ENCODE measurements at places on chromosomes 13 and 19.

- no peak for DNase-seq
Observed at GRCh38 chr13:42495255-42495654, 78.7 kb upstream of the TNFSF11 start.

GRCh38 chr13:76873445-76873844, 12.8 kb downstream of the KCTD12 start:
- no peak for DNase-seq

- no peak for DNase-seq
Observed at GRCh38 chr19:45245334-45245787, at the start of gene EXOC3L2. TSS of gene EXOC3L2 (minus strand) at chr19:45245407. CDS start at chr19:45239045, 6,362 bp downstream.

DNA sequence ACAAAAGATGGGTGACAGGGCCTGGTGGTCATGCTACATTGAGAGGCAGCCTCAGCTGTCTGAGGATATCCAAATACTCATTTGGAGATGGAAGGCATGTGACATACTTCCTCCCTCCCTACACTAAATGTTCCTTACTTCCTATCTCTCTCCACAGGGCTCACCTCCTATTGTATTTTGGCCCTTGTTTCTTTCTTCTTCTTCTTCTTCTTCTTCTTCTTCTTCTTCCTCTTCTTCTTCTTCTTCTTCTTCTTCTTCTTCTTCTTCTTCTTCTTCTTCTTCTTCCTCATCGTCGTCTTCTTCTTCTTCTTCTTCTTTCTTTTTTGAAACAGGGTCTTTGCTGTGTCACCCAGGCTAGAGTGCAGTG, 71.8 kb upstream of the POMP start:
- no peak for DNase-seq

GRCh38 chr13:102839462-102839861, 6.4 kb upstream of the ERCC5 start:
- no peak for DNase-seq

- no peak for DNase-seq
Observed at GRCh38 chr19:18340190-18340989, at the start of gene PGPEP1. TSS of gene PGPEP1 (plus strand) at chr19:18340598. CDS start at chr19:18340682, 84 bp downstream.

GRCh38 chr13:43085545-43085944, 62.2 kb downstream of the DNAJC15 start:
- no peak for DNase-seq

DNA sequence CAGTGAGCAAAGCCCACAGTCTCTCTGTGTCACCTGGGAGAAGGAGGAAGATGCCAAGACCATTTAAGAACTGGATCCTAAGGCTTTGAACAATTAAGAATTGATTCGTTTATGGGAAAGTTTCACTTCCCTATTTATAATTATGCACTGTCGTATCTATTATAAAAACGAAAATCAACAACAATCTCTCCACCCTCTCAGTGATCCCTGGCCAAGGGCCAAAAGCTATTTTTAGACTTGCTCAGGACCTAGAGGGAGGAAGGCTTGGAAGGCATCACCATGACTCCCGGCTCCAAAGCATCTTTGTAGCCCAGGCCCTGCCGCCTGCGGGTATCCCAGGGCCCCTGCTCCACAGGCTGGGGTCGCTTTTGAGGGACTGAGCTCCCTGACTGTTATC, 1.3 kb downstream of the RHPN2 start:
- DNase-seq = no peak

GRCh38 chr13:97310809-97311436, 88.8 kb downstream of the MBNL2 start:
- no peak for DNase-seq

DNA sequence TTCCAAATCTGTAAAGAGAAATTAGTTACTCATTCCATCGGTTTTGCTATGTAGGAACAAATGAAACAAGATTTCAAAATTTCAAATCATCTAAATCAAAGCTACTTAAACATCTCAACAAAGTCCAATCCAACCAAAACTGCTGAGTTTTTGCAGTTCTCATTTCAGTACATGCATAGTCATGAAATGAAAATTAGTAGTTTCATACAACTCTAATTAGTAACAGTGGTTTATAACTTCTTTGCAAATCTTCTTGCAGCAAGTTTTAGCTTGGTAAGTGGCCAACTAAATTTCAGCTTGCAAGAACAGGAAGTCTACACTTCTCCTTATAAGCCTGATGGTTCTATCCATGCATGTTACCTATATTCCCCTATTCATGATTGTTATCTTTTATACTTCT, 75.6 kb downstream of the SPRY2 start:
- DNase-seq = no peak

GRCh38 chr19:23787106-23787505, 28.4 kb upstream of the ZNF681 start:
- no peak for DNase-seq

- DNase-seq = no peak
Observed at GRCh38 chr13:75326173-75327134, 155.5 kb downstream of the TBC1D4 start.

- no peak for DNase-seq
Observed at GRCh38 chr19:56098731-56099568, 22.1 kb downstream of the ZNF787 start.

DNA sequence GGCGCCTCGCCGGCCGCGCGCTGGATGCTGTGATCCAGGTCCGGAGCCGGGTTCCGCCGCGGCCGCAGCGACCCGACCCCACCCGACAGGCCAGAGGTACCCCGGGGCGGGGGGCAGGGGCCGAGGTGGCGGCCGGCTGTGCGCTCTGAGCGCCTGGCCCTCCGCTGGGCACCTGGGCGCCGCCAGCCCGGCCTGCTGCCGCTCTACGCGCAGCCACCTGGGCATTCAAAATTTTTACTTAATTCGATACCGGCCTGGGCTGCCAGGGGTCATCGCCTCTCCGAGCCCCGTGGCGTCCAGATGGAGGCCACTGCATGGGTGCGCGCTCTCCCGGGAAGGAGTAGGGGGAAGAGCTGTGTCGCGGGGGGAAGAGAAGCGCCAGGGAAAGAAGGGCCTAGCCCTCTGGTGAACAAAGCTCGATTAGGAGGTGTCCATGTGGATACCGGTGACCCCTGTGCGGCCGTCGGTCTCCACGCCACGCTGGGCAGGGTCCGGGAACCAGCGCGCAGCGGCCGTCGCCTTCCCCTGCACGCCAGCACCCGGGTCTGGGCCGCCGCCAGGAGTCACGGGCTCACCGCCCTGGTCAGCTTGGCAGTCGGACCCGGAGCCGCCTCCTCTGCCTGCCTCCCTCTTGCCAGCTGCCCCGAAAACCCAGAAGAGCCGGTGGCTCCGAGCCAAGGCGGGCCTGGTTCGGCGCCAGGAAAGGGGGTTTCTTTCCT, 666 bp downstream of the BIVM start:
- DNase-seq = no peak

GRCh38 chr19:49331616-49332055, 3.6 kb upstream of the CD37 start:
- no peak for DNase-seq

GRCh38 chr13:99916366-99917103, 55.0 kb downstream of the ZIC5 start:
- no peak for DNase-seq

DNA sequence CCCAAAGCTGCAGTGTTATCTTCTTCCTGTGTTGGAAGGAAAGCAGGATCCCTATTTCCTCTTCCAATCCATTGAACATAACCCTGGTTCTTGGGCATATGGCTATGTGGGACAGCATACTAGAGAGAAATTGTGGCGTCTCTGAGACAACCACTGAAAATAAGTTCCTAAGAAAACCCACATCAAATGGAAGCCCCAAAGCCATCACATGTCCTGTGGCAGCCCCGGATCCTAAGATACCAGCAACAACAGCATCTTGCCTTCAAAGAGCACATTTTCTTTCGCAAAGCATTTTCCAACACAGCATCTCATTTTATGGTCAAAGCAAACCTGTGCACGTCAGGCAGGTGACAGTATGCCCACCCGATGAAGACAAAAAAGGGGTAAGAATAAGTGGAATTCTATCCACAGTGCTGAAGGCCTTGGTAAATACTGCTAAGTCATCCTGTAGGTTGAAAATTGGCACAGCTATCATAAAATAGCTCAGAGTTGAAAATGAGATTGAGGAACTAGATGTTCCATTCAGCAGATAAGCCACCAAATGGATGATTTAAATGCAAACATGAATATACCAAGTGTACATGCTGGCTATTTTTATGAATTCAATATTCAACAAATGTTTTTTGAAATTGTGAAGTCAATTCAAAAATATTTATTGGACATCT, 232.2 kb downstream of the DLEU7 start:
- DNase-seq = no peak

DNA sequence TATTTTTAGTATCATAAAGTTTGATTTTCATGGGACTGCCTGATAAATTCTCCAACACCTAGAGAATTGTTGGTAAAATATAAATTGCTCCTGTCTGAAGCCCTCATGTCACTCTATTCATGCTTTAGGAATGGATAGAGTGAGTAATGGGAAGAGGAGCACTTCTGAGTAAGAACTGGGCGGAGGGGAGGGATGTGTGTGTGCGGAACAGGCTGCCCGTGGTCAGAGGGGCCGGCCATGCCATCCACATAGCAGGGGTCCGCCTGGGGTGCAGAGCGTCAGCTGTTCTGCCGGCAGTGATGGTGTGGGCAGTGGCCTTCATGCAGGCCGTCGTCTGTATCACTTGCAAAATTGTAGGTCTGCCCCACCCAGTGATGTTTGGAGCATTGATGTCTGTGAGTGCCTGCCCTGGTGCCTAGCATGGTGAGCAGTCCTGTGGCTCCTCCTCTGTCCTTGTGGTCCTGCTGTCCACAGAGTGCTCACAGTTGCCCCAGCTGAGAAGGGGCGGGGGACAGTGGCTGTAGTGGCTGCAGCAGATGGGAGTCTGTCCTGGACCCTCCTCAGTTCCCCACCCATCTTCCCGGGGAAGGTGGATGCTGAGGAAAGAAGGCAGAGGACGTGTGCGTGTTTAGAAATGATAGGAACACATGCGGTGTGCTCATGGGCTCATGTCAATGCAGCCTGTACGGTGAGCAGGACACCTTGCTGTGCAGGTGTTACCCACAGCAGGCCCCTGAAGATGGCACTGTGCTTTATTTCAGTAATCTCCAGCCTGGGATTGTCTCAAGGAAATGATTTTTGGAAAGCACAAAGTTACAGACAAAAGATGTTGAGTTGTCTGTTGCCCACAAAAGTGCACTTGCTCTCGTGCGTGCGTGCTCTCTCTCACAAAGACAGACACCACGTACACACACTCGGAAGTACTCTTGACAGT, 49.4 kb upstream of the TEX29 start:
- DNase-seq = no peak

All from cortex of kidney (tissue), 1 donor.